ENCODE measurements at places on chromosomes 12 and 14. TPM values are rescaled to one million over a fixed set of nuclear protein-coding genes. Genes with fewer than 3 reads are reported as not detected.

MMP17 gene
- 1.1 TPM for total RNA-seq

TMEM253 gene
- total RNA-seq: not detected

KLRK1 gene
- total RNA-seq: 0.48 TPM

EPYC gene
- not detected for total RNA-seq

All from heart left ventricle (tissue), 16 donors.